ENCODE measurements at places on chromosomes 5 and 9. TPM values are rescaled to one million over a fixed set of nuclear protein-coding genes. Genes with fewer than 3 reads are reported as not detected.

GRCh38 chr5:36701085-36701698 lies 94.8 kb downstream of the SLC1A3 start:
- DNase-seq, result no peak

GRCh38 chr5:5572010-5572865 lies 149.8 kb downstream of the ICE1 start:
- no peak for DNase-seq

GRCh38 chr9:124813501-124814163 lies 36.7 kb downstream of the OLFML2A start:
- DNase-seq, result no peak

GRCh38 chr5:160181965-160182622 lies 47.2 kb upstream of the FABP6 start:
- no peak for DNase-seq

GRCh38 chr5:145969714-145970092 lies 33.3 kb downstream of the SH3RF2 start:
- DNase-seq, result no peak

DNA sequence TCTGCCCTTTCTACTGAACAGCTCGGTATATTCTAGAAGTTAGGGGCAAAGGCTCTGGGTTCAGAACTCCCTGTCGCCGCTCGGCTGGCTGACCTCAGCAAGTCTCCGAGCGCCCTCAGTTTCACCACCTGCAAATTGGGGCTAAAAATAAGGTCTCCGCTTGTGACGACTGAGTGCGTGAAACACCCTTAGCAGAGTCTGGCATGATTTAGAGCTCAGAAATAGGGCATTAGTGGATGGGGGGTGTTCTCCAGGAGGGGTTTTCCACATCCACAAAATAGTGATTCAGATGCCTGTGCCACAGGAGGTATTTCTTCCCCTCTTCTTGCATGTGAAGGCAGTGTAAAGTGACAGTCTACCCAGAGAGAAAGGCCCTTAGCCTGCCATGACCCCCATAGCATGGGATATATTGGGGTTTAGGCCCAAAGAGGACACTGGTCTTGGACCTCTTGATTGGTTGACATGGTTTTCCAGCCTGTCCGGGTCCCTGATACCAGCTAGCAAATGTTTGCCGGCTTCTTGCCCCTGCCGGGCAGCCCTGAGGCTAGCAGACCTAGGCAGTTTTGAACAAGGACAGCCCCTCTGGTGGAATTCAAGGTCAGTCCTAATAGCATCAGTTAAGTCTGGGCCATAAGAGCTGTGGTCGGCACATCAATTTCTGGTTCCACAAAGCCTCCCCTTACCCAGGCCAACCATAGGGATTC lies 1.4 kb downstream of the ERGIC1 start:
- no peak for DNase-seq

DNA sequence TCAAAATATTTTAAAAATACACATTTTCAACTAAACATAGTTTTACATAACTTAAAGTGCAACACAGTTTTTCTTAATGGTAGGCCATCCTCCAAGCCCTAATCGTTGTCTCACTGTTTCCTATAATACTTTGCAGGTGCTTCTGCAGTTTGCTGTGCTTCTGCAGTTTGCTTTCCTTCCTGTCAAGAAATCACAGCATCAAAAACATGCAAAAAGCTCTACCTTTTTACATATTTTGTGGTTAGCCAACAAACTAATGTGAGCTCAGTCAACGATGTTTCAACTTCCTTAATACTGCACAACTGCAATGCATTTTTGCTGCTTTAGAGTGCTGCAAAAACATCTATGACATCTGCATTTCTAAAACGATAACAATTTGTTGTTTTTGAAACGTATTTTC lies 25.2 kb downstream of the EMB start:
- peak; percentile 50 for DNase-seq

The ANKRD31 gene
- 0.17 TPM for total RNA-seq

The OR1Q1 gene
- not detected for total RNA-seq

The LAMC3 gene
- 0.27 TPM for total RNA-seq

The KCNV2 gene
- total RNA-seq, result not detected

The WHRN gene
- total RNA-seq, result 1.2 TPM

The SPINK6 gene
- total RNA-seq, result not detected

Data from activated CD4-positive, alpha-beta T cell treated with anti-CD3 and anti-CD28 coated beads, Interleukin-2, amount 10 ng/mL, durations not matched to agents 7 days and 5 days (primary cell).